ENCODE measurements at places on chromosomes 7 and 10.

DNA sequence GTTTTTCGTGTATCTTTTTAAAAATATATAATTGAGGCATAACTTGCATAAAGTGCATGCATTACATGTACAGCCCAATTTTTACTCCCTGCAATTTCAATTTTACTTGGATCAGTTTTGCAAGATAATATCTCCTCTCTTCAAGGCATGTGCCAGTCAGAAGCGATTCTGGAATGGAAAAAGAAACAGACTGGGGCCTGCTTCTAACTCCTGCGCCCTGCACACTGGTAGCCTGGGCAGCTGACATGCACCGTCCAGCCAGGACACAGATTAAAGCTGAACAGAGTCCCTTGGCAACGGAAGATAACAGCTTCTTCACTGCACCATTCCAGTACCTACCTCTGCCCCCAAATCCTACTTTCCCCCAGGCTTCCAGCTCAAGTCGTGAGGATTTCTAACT lies 182.1 kb downstream of the FAM107B start:
- no peak for DNase-seq

GRCh38 chr10:95651346-95652060 lies 5.0 kb downstream of the ALDH18A1 start:
- DNase-seq: no peak

DNA sequence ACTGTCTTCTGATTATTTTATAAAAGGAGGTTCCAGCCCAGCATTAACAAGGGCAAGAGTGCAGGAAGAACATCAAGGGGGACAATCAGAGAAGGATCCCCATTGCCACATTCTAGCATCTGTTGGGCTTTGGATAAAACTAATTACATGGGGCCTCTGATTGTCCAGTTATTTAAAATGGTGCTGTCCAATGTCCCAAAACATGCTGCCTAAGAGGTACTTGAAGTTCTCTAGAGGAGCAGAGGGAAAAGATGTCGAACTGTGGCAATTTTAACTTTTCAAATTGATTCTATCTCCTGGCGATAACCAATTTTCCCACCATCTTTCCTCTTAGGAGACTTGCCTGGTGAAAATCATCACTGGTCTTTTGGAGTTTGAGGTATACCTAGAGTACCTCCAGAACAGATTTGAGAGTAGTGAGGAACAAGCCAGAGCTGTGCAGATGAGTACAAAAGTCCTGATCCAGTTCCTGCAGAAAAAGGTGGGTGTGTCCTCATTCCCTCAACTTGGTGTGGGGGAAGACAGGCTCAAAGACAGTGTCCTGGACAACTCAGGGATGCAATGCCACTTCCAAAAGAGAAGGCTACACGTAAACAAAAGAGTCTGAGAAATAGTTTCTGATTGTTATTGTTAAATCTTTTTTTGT lies 2.3 kb downstream of the IL6 start:
- no peak for DNase-seq

DNA sequence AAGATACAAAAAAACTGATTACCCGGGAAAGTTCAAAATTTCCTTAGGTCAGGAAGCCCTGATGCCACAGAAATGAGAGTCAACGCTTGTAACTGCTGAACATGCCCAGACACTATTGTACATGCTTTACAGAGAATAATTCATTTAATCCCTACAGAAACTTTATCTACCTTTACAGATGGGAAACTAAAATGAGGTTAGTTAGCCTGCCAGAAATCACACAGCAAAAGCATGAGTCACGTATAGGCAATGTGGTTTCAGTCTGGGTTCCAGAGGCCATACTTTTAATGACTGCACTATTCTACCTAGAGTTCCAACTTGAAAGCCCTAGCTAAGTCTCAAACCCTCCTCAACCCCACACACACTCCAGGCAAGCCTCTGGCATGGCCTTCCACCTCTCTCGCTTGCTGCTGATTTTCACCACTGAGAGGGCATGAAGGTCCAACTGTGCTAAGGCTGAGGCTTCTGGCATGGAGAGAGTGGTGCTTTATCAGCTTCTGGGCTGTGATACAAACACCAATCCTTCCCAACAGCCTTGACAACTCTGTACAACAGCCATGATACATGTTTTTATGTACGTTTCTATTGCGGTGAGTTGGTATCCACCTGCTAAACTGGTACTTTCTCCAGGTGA lies 1011.2 kb upstream of the GHITM start:
- DNase-seq: peak; percentile 27

DNA sequence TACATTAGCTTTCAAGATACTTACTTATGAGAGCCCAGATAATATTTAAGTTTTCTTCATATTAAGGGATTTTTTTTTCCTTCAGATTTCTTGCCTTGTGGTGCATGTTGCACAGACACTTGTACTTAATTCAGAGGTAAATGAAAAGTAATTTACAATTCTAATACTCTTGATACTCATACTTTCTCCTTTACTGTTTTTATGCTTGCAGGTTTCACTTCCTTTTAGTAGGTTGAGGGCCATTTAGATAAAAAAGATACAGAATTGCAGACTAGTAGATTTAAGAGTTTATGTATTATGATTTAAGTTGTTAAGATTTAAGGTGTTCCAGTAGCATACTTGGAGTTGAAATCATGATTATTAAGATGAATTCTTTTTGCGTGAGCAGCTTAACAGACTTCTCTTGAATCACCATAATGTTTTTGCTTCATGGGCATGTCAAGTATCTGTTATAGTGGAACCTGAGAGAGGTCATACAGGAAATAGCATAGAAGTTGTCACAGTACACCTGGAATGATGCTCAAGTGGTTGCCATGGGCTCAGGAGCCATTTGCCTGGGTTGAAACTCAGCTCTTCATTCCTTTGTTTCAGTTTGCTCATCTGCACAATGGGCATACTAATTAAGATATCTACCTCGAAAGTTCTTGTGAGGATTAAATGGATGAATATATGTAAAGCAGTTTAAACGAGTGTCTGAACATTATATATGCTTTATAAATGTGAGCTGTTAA lies 174.8 kb upstream of the PRPS1L1 start:
- DNase-seq: no peak

DNA sequence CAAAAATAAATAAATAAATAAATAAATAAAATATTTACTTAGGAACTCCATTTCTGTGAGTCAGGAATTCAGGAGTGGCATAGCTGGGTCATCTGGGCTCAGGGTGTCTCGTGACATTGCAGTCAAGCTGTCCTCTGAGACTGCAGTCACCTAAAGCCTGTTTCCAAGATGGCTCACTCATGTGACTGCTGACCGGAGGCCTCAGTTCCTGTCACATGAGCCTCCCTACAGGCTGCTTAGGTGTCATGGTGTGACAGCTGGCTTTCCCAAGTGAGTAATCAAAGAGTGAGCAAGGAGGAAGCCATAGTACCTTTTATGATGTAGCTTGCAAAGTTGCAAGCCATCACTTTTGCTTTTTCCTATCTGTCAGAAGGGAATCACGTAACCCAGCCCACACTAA lies 128.6 kb upstream of the KCTD7 start:
- DNase-seq: no peak

- DNase-seq: no peak
Measured at GRCh38 chr7:100080907-100081534, 502 bp downstream of the ZNF3 start.

DNA sequence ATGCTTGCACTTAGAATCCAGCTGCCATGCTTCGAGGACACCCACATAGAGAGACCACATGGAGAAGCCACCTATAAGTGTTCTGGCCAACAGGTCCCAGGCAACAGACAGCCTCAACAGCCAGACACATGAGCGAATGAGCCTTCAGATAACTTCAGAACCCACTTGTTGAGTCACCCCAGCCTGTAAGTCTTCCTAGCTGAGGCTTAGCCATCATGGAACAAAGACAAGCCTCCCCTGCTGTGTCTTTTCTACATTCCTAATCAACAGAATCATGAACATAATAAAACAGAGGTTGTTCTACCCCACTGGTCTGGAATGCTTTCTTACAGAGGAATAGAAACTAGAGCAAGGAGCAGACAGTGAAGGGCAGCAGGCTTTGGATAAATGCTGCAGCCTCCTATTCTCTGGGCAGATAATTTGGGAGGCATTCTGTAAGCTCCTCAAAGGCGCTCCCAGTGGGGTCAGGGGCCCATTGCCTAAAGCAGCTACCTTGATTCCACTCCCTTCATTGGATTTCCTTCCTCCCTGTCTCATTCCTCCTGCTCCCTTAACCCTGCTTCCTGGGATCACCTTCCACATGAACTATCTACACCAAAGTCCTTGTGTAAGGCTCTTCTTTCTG lies 4.6 kb downstream of the TLL2 start:
- no peak for DNase-seq

DNA sequence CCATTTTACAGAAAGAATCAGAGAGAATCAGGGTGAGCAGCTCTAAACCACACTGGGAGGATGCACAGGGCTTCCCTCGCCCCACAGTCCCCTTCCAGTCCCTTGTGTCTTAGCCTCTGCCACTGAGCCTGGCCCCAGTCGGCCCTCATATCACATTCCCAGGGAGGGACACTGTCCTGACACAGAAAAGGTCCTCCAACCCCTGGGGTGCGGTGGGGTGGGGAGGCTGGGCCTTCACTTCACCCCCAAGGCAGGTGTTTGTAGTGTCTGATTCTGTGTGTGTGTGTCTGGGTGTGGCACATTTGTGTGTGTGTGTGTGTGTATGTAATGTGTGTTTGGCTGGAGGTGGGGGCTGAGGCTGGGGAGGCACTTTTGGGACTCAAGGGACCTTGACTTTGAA lies 1.8 kb upstream of the KCP start:
- DNase-seq: no peak

DNA sequence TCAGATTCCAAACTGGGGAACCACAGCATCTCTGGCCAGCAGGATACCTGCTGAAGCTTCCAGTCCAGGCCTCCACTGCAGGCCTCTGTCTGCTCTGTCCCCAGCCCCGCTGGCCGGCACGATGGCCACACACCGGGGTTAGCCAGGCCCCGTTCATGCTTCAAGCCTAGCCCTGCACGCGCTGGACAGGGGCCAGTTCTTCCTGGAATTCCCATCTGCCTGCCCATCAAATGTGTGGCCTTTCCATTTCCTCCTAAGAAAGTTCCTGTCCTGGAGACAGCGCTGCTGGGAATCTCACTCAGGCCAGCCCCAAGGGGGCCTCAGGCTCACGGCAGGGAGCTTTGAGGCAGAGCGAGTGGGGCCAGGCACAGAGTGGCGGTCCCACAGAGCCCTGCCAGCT lies 18.0 kb downstream of the SH2B2 start:
- DNase-seq: no peak

DNA sequence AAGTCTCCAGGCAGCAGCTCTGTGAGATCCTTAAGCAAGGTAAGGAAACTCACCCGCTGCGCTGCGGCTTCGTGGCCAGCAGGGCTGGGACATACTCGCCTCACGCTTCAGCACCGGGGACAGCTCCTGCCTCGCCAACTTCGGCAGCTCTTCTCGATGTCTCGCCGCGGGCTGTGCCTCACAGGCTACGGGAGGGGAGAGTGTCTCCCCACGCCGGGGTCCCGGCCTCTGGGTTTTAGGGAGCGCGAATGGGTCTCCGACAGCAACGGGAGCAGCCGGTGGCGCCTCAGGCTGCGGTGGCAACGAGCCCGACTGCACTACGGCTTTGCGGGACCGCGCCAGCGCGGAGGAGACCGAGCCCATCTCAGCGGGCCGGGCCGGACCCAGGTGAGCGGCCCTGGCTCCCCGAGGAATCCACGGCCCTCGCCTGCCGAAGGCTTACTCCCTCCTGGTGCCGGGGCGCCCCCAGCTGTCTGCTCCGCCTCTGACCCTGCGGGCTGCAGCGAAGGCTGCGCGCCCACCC lies 62.4 kb downstream of the LSM5 start:
- DNase-seq: peak; percentile 81

- no peak for DNase-seq
Measured at GRCh38 chr7:65946904-65947303, 35.1 kb downstream of the GUSB start.

DNA sequence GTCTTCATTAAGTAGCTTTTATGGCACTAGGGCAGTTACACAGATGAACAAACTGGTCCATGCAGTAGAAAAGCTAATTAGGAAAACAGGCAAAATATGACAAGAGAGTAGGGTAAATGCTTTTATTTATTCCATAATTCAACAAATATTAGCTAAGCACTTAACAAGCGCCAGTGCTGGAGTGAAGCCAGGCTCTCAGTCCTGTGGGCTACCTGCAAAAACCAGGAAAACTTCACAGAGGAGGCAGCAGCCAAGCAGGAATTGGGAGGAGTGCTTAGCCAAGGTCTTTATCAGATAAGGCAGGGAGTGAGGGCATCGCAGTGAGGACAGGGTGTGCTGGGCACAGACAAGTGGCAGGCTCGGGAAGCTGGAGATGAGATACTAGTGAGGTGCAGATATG lies 4.9 kb upstream of the KAT6B start:
- DNase-seq: no peak

- DNase-seq: no peak
Measured at GRCh38 chr7:41378156-41378555, 324.7 kb downstream of the INHBA start.
